ENCODE measurements at places on chromosomes 3 and 15. TPM values are rescaled to one million over a fixed set of nuclear protein-coding genes. Genes with fewer than 3 reads are reported as not detected.

DNA sequence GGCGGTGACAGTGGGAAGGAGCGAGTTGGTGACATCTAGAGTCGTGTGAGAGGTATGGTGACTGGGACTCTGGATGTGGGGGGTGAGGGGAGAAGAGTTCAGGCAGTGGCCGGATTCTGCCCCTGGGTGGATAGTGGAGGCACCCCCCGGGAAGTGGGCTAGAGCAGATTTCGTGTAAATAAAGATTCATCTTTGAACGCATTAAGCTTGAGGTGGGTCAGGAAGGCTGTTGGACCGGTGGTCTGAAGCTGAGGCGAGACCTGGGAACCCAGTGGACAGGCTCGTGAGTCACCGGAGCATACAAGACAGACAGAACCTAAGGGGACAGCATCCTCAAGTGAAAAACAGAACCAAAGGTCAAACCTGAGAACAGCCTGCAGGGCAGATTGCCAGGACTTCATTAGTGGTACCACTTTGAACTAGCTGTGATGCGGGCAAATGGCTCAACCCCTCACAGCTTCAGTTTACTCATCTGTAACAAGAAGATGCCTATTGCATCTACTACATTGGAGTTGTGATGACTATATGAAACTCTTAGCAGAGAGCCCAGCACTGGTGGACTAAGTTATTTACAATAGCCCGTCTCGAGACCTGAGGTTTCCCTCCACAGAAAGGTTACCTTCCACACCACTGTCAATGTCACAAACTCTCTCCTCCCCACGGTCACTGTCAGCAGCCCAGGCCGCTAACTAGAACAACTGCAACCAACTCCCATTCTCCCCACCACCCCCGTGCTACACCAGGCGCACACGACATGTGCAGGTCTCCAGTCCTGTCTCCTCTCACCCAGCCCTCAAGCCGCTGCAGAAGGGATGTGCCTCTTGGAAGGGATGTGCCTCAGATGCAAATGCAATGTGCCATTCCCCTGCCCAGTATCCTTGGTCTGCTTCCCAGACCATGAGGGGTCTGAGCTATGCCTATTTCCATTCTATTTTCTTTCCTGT, 901 bp upstream of the CLN6 start:
- DNase-seq, result no peak

GRCh38 chr3:157239082-157239704, 79.2 kb upstream of the CCNL1 start:
- peak; percentile 94 for DNase-seq

- DNase-seq, result no peak
Observed at GRCh38 chr3:183244219-183244618, 8.8 kb upstream of the B3GNT5 start.

DNA sequence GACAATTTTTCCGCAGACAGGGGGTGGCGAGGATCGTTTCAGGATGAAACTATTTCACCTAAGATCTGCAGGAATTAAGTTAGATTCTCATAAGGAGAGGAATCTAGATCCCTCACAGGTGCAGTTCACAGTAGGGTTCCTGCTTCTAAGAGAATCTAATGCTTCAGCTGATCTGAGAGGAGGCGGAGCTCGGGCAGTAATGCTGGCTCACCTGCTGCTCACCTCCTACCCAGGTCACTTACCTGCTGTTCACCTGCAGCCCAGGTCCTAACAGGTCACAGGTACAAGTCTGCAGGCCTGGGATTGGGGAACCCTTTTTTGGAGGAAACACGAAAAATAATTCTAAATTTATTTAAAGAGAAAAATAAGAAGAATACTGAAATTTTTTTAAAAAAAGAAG, 406.8 kb downstream of the MCTP2 start:
- DNase-seq, result peak; percentile 78

DNA sequence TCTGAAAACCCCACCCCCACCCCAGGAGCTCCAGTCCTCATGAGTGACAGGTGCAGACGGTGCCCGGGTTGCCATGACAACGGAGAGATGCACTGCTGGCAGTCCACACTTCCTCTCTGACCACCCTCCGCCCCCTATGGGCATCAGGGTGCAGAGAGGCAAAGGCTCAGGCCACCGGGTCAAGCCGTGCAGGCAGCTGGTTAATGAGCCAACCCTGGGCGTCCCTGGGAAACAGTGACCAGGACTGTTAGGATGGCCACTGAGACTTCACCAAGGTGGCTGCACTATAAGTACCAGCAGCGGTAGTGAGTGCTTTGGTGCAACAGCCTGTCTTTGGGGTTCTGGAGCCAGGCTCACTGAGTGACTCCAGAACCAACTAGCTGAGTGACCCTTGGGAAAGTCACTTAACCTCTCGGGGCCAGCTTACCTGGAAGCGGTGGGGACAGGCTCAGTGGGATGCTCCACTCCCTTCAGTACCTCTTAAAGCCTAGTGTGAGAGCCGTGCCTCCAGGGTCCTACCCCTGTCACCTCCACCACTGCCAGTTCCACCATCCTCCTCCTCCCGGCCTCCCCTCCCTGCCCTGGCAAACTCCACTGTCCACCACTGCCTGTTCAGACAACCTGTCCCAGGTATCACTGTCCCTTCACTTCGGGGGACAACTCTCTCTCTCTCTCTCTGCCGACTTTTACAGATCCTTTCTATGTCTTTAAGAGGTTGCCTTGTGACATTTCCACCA, 121.0 kb upstream of the PRR20G start:
- peak; percentile 64 for DNase-seq

GRCh38 chr15:39251413-39252133, 329.3 kb upstream of the THBS1 start:
- no peak for DNase-seq

The CADPS gene
- total RNA-seq, result 11.7 TPM

The FANCD2OS gene
- total RNA-seq, result not detected

Measured in endodermal cell (in vitro differentiated cells).